ENCODE measurements at places on chromosomes 12 and 14. TPM values are rescaled to one million over a fixed set of nuclear protein-coding genes. Genes with fewer than 3 reads are reported as not detected.

Gene TPI1
- total RNA-seq: 766 TPM

Gene RERG
- 31.6 TPM for total RNA-seq

Gene SELPLG
- 6.0 TPM for total RNA-seq

Gene RHOJ
- 6.4 TPM for total RNA-seq

Gene FOXN4
- total RNA-seq: 0.25 TPM

Gene DHRS2
- total RNA-seq: not detected

Gene LRTM2
- total RNA-seq: not detected

Gene C12orf56
- total RNA-seq: 0.09 TPM

Gene ZC2HC1C
- total RNA-seq: 4.7 TPM

Gene ZFHX2
- 0.92 TPM for total RNA-seq

Gene OVCH1
- total RNA-seq: not detected

Gene RASSF9
- 1.4 TPM for total RNA-seq

Gene CD27
- 1.8 TPM for total RNA-seq

Gene TAS2R31
- total RNA-seq: 3.5 TPM

Gene DENND5B
- 12.8 TPM for total RNA-seq

DNA sequence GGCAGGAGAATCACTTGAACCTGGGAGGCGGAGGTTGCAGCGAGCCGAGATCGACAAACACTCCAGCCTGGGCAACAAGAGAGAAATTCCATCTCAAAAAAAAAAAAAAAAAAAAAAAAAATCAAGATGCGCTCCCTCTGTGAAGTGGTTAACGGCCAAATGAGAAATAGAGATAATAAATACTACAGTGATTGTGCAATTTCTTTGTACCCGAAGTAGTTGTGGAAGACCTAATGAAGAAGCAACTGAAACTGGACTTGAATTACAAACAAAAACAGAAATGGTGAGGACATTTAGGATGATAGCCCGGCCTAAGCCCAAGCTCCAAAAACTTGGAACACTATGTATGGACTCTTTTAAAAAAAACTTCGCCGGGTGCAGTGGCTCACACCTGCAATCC lies 44.2 kb upstream of the CDK17 start:
- DNase-seq: no peak

GRCh38 chr14:77124345-77125280 lies 17.0 kb downstream of the ZDHHC22 start:
- peak; percentile 69 for DNase-seq

GRCh38 chr12:22238211-22238610 lies 96.3 kb downstream of the ST8SIA1 start:
- no peak for DNase-seq

- no peak for DNase-seq
Observed at GRCh38 chr14:96717116-96717515, 80.1 kb upstream of the VRK1 start.

GRCh38 chr12:122838841-122839240 lies 3.6 kb downstream of the HIP1R start:
- no peak for DNase-seq

DNA sequence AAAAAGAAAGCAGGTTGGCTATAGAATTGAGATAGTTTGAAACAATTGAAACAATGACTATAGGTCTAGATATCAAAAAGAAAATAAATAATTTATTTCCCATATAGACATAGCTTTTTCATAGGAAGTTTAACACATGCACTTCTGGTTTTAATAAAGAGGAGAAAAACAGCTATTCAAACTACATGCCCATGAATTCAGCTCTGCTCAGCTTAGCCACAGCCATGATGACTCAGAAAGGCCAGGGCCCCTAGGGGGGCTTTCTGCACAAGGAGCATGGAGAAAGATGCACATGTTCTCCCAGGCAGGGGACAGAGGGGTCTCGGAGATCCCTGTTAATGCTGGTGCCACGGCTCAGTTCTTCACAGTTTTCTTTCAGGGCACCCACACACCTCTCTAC lies 114.0 kb downstream of the GALC start:
- DNase-seq: no peak

- DNase-seq: no peak
Observed at GRCh38 chr14:20799456-20799891, 3.2 kb downstream of the RNASE1 start.

GRCh38 chr12:115191342-115191741 lies 507.4 kb upstream of the TBX3 start:
- DNase-seq: no peak

GRCh38 chr12:40691913-40692764 lies at the start of gene CNTN1:
Gene CNTN1, plus strand, starts transcription at chr12:40692439.
- DNase-seq: peak; percentile 28

DNA sequence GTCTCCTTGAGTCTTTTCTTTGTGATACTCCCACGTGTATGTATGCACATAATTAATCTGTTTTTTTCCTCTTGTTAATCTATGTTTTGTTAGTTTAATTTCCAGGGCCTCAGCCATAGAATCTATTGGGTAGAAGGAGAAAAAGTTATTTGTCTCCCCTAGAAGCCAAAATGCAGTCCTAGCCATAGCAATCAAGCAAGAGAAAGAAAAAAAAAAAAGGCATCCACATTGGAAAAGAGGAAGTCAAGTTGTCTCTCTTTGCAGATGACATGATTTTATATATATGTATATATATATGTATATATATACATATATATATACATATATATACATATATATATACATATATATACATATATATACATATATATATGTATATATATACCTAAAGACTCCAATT lies 25.4 kb upstream of the ETV6 start:
- DNase-seq: no peak

GRCh38 chr12:116556964-116557698 lies 2.0 kb upstream of the MAP1LC3B2 start:
- DNase-seq: no peak

DNA sequence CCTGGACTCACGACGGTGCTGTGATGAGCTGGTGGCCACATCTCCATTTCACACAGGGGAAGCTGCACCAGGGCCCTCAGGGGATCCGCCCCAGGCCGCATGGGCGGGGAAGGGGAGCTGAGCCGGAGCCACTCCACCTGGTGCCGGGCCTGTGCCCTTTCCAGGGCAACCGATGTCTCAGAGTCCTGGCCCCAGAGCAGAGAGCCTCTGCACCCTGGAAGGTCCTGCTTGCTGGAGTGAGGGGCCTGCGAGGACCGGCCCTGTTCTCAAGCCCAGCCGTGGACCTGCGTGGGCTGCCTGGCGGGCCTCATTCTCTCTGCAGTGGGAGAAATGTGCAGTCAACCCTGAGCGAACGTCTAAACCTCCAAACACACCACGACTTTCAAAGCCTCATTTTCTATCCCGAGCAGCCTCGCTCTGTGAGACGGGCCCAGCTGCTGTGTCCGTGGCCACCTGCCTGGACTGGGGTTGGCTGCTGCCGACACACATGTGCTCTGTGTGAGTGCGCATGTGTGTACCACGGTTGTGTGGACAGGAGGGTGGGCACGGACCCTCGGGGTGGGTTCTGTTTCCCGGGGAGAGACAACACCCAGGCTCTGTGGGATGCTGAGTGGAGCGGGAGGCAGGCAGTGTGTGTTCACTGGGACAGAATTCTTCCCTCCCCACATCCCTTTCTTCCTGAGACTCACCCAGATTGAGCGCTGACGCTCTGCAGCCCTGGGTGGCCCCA lies 163.5 kb downstream of the KIF26A start:
- DNase-seq: peak; percentile 11

DNA sequence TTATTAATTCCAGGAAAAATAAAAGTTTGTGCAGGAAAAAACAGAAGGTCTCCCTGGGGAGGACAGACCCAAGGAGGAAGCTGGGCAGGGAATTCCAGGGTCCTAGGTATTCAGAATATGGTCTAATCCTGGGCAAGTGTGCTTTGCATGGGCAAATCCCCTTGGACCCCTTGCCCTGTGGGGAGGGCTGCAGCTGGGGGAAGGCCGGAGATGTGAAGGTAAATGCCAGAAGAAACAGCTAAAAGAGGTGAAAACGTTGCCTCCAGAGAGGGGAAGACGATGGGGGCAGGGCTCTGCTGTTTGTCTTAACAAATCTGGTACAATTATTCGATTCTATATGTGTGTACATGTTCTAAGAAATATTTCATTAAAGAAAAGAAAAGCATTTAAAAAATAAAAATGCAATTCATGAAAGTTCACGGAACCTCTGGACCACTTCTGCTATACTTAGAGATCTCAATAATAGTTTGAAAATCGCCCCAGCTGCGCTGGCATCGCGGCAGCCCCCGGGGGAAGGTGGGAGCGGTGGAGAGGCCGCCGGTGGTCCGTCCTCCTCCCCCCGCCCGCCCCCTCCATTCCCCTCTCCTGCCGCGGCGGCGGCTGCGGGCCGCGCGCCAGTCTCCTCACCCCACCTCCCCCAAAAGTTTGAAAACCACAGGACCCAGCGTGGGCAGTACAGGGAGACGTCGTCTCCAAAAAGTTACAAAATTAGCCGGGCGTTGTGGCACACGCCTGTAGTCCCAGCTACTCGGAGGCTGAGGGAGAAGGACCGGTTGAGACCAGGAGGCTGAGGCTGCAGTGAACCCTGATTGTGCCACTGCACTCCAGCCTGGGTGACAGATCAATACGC lies 1.5 kb upstream of the PRPF40B start:
- no peak for DNase-seq

DNA sequence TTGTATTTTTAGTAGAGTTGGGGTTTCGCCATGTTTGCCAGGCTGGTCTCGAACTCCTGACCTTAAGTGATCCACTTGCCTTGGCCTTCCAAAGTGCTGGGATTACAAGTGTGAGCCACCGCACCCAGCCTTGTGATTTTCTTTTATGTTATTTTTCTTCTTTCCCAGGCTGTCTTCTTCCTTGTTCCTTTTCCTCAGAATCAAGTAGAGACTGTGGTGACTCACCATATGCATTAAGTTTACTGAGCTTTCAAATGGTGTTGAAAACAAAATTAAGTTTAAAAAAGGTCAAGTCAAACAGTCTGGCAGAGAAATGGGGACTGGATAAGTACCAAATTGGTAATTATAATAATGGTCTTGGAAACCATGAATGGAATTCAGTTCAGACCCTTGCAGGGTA lies 5.7 kb downstream of the ARPC3 start:
- no peak for DNase-seq

DNA sequence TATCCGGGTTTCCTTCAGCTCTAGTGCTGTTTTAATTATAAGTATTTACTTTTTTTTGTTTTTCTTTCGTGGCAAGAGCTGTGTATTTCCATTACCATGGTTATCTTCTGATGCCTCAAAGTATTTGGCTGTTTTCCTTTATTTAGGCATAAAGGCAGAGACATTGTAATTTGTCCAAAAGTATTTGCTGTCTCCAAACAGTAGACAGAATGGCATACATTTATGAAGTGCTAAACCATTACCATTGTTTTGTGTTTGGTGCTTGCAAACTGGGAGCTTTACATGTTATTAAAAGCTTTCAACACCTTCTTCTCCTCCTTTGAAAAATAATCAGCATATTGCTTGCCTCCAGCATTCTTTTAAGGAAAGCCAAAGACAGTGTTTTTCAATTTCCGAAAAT lies 46.3 kb downstream of the FLRT2 start:
- DNase-seq: no peak

DNA sequence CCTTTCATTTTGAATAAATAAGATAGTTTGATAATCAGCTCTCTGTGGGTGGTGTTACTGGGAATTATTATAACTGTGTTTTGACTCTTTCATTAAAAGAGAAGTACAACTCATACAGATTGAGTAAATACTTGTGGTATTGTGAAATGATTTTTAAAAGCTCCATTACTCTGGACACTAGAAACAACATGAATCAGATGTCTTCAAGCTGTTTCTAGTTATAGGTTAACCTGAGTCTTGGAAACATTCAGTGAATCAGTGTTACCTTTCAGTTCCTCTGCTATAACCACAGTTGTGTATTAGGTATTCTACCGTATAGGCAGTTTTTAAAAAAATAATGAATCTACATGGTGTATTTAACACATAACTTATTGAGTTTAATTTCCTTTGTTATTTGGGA lies 128.4 kb upstream of the SSTR1 start:
- DNase-seq: no peak

GRCh38 chr14:52399104-52399503 lies 85.0 kb downstream of the PTGER2 start:
- DNase-seq: no peak

- DNase-seq: peak; percentile 75
Observed at GRCh38 chr12:12714276-12715021, 2.7 kb upstream of the CDKN1B start.

- DNase-seq: no peak
Observed at GRCh38 chr14:29851397-29851796, 76.2 kb downstream of the PRKD1 start.

- no peak for DNase-seq
Observed at GRCh38 chr12:20588042-20588441, 107.1 kb upstream of the SLCO1C1 start.

DNA sequence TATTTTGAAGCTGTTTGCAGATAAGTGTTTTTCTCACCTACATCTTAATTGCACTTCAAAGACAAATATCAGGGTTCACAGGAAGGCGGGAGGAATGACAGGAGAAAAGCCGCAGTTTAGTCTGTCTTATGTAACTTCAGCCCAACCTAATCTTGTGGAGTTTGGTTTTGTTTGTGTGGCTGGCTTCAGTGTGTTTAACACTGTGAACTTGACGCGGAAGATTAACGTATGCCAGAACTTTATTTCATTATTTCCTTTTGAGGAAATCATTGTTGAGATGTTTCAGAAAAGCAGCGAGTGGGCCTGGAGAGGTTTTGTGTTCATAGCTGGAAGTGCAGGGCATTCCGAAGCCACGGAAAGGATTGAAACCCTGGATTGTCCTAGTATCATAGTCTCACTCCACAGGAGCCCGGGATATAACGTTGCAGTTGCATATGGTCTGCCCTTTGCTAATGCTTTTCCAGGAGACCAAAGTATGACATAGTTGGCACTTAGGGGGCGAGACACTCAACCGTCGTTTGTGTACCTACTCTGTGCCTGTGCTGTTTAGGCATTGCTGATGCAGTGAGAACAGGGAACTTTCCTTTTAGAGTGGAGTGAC lies 2.0 kb downstream of the PELI2 start:
- DNase-seq: no peak

- DNase-seq: no peak
Observed at GRCh38 chr12:49367381-49368239, at the start of gene SPATS2. Gene SPATS2, plus strand, starts transcription at chr12:49367462. Its CDS starts 93,551 bp downstream, at chr12:49461013.

DNA sequence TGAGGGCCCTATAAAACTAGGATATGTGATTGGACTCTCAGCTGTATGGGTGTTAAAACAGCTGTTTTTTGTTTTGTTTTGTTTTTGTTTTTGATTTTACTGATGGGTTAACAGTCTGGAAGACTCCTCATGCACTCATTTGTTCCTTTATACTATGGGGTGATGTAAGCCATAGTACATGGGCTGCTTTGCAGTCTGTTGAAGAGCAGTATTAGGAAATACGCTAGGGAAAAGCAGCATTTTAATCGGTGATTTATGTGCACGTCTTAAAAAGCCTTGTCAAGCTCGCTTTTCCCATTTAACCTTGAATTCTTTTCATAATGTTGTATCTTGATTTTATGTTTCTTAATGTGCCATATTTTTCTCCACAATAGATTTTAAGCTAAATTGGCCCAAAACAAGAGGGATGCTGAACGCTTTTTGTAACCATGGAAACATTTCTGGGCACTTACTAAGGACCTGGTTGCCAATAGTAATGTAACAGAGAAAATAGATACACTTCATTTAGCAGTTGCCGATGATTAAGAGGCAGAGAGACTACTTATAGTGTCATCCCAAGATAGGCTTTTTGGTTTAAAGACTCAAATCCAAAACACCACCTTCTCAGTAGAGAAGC lies 244.0 kb downstream of the SNAPC1 start:
- no peak for DNase-seq

GRCh38 chr14:39368261-39368959 lies 63.8 kb downstream of the FBXO33 start:
- no peak for DNase-seq
